ENCODE measurements at places on chromosomes 4 and X. TPM values are rescaled to one million over a fixed set of nuclear protein-coding genes. Genes with fewer than 3 reads are reported as not detected.

The MAML3 gene
- total RNA-seq: 2.6 TPM

The UBA1 gene
- total RNA-seq: 132 TPM

The TEX13C gene
- total RNA-seq: not detected

The IGSF1 gene
- total RNA-seq: 2.4 TPM

The GPM6B gene
- total RNA-seq: 6.4 TPM

The HCCS gene
- 47.1 TPM for total RNA-seq

- DNase-seq: no peak
These were observed 101.9 kb upstream of the BCOR start for GRCh38 chrX:40199704-40200103.

DNA sequence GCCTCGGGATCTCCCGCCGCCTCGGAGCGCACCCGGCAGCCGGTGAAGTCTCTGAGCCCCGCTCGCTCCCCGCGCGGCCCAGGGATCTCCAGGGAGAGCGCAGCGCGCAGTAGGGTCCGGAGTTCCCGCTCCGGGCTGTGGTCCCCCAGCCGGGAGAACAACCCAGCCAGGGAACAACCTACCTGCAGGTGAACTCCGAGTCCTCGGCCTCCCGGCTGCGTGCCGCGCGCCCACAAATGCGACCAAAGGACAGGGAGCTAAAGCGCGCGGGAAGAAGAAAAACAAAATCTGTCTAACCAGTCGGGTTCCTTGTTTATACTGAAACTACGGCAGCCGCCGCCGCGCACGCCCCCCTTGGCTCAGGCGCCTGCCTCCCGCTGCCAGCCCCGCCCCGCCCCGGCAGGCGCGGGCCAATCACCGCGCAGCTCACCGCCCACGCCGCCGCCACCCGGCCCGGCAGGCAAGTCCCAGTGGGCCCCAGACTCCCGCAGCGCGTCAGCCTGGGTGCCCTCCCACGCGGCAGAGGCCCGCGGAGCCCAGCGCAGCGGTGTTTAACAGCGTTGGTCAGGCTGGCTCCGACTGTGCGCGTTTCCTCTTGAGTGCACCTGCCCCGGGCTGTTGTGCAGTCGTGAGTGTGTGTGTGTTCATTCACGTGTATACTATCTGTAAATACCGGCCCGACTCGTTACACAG is at the start of gene RASGEF1B:
TSS of gene RASGEF1B (minus strand) at position 320 of the 693 bp plus-strand sequence. CDS start 12,399 bp downstream, outside the sequence.
- DNase-seq: peak; percentile 93

- DNase-seq: no peak
These were observed 316.2 kb downstream of the GPAT3 start for GRCh38 chr4:83852085-83852451.

DNA sequence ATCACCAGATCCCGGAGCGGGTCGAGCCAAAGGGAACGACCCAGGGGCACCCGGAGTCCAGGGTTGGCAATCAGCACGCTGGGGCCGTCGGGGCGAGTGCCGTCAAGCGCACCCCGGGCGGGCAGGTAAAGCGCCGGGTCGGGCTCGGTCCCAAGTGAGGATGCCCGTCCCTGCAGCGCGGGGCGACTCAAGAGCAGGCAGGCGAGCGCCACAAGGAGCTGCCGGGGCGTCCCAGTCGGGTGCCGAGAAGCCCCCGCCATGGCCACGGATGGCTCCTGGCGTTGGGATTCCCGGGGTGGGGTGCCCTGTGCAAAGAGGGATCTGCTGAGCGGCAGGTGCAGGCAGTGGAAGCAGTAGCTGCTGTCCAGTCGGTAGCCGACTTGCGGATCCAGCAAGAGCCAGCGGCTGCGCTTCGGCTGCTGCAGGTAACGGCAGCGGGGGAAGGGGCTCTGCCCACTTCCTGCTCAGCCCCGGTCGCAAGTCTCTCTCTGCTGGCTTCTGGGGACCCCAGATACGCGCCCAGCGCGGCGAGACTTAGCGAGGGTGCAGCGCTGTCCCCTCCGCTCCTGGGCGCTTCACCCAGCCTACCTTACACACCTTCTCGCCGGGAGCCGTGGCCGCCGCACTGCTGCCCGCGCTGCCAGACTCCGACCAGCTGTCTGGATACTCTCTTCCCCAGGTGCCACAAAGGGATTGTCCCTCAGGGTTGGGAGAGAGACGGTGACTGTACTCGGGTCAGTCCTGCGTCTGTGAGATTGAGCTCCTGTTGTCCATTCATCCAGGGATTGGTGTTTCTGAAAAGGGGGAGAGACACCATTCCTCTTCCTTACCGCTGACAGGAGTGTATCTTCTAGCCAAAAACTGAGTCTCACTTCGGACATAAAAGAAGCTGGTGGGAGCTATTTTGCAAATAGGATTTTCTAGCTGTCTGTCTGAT is at the start of gene FREM3:
TSS of gene FREM3 (minus strand) at position 260 of the 937 bp plus-strand sequence. CDS start at position 260, 0 bp downstream.
- DNase-seq: no peak

DNA sequence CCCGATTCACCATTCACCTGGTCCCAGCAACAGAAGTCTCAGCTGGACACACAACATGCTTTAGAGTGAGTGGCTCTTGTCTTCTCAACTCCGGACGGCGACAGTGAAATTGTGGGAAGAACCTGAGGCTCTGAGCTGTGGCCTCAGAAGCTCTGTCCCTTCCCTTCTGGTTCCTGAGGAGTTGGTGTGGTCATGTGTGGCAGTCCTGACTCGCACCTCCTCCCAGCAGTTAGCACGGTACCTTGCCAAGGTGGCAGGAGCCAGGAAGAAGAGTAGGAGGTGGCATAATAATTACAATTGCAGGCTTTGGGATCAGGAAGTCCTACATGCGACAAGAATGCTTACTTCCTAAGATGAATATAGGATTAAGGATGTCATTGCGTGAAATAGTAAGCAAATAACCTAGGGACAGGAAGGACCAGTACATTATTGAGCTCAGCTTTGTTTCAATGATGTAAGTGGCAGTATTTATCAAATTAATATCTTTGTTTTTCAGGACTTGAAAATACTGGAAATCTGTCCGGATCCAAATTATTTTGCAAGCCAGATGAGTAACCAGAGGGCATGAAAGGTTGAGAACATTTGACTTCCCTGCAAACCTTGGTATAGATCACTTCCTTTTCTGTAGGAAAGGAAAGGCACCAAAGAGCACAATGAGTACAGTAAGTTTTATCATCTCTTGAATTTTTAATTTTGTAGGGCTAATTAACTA is 21.1 kb downstream of the RNF4 start:
- no peak for DNase-seq

GRCh38 chr4:27088491-27088890 is 227.8 kb downstream of the STIM2 start:
- DNase-seq: no peak

- peak; percentile 23 for DNase-seq
These were observed 661 bp downstream of the SPIN4 start for GRCh38 chrX:63350465-63350877.

GRCh38 chr4:184868623-184869022 is 42.9 kb upstream of the ACSL1 start:
- no peak for DNase-seq

DNA sequence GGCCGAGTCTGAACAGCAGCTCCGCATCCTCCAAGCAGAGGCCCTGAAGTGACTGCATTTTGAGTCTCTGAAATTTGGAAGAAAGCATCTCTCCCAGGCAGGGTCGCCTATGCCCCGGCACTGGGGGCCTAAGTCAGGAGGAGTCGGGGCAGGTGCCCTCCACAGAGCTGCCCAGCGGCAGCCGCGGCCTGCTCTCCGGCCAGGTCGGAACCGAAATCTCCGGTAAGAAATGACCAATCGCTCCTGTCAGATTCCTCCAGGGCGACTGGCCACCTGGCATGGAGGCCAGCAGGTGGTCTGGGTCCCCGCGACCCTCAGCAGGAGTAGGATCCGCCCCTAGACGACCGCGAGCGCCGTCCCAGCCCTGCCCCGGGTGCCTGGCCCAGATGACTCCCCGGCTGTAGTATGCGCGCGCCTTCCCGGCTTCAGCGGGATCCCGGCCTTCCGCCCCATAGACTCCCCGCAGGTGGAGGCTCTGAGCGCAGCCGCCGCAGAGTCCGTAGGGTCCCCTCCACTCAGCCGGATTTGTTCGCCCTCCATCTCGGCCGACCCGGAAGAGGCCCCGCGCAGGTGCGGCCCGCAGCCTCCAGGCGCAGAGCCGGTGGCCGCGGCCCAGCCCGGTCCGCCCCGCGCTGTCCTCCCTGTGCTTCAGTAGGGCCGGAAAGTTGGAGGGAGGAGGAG is 1.5 kb downstream of the NKX1-1 start:
- DNase-seq: no peak

DNA sequence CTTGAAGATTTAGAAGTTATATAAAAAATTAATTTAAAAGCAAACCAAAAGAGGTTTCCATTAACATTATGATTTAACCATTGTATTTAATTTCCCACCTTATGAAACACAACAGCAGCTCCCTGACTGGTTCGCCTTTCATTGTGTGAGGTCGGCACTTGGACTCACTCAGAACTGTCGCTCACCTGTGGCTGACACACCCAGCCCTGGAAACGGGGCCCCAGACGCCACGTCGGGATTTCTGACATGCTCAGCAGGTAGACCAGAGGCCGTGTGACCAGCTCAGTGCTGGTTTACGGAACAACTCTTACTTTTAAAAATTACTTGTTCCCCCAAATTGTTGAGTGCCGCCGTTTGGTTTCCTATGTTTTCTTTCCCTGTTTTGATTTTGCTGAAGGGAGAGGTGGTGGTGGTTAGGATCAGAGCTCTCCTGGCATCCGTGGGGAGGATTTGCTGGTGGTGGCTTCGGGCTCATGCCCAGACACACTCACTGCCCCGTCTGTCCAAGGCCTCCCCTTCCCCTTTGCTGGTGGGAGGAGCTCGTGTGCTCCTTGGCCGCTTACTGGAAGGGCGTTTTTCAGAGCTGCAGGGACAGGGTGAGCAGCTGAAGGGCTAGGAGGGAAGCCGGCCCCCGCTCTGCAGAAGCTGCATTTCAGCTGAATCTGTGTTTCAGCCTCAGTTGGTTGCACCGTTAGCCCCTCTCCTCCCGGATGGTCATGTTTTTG is 59.2 kb downstream of the CPLX1 start:
- DNase-seq: peak; percentile 6

GRCh38 chrX:136034668-136035067 is 49.4 kb downstream of the SLC9A6 start:
- no peak for DNase-seq

DNA sequence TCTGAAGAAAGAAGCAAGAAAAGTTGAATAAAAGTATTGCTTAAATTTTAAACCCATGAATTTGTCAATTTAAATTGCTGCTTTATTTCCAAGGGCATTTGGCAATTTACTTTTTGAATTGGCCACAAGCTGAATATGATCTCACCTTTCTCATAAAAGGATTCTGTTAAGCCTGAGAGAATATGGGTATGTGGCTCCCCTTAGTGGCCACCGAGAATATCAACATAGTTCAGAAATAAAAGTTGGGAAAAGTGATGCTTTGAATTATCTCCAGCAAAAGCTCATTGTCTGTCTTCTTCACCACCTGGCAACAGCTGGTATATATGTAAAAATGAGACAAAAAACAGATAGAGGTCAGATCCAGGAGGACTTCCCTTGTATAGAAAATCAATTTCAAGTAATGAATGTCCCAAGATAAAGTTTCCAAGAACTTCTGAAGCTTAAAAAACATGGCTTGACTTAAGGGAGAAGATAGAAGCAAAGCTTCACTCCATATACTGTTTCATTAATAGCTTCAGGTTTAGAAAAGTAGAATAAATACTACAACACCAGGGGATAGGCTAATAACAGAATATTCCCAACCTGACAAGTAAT is 290.7 kb upstream of the FAM241A start:
- no peak for DNase-seq

DNA sequence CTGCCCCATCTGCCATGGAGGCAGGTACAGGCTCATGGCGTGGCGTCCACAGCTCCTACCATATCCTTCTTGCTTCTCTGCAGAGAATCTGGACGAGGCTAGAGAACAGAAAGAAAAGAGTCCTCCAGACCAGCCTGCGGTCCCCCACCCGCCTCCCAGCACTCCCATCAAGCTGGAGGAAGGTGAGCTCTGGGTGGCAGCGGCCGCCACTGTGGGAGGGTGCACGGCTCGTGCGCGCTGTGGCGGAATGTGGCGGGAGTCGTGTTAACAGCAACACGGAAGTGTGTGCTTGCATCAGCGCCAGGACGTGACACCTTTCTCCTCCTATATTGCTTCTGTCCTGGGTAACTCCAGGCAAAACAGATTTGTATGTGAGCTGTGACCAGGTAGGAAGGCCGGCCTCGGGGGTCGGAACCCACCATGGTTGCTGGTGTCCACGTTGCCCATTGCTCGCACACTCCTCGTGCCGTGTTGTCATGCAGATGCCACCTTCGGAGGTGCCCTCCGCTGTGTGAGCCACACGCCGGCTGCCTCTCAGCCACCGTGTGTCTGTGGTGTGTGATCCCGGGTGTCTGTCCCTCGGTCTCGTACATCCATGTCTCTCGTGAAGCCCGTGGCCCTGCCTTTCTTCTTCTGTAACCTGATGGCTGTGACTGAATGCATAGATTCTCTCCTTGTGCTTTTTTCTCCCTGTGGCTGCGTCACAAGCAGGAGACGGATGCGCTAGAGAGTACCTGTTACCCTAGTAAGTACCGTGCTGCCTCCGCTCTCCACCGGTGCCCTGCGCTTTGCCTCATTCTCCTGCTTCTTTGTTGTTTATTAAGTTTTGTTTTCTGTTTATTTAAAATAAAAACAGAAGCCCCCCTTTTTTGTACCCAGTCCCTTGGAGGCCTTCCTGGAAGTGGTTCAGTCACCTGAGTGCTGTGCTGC is 37.0 kb downstream of the NOP14 start:
- no peak for DNase-seq

DNA sequence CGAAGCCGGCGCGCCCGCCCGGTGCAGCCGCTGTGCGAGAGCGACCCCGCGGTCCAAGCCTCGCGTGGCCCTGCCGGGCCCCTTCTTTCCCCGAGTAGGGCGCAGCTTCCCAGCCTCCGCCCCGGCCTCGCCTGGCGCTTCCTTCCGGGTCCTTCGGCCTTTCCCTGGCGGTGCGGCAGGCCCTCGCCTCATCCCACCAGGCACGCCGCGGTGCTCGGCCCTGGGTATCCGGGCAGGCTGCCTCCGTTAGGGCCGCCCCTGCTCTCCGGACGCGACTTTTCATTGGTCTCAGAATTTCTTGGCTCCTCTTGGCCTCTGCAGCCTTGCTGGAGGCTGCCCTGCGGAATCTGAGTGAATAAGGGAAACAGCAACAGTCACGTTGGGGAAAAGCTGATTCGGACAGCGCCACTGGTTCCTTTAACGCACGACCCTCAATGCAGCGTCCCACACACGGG is 429 bp downstream of the UVSSA start:
- peak; percentile 87 for DNase-seq

DNA sequence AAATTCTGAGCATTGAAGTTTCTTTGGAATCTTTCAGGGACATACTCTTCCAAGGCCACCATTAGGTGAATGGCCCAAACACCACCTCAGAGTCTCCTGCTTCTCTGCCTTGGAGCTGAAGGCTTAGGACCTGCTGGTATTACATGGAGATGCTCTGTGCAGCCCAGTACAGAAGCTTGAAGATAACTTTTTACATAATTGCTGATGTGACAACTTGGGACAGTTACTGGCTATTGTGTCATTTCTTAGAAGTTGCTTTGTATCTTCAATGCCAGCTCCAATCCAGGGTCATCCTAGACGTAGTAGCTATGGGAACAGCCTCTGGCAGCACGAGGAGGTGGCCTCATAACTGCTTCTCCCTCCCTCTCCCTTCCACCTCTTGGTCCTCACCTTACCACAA is 60.5 kb downstream of the RTL5 start:
- DNase-seq: no peak

DNA sequence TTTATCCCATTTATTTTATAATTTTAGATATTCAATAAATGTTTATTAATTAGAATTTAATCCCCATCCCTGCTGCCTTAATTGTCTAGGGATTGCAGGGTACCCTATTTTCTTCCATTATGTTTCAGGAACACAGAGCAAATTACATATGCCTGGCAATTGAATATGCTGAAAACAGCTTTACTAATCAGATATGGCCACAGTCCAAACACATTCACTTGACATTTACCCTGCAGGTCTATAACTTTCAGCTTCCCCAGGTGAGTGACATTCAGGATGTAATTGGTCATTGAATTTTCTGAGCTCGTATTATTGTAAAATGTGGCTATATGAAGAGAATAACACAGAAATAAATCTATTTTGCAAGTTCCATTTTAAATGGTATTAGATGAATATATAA is 218.7 kb upstream of the NDST4 start:
- DNase-seq: no peak
